ENCODE measurements at places on chromosomes 16 and 17.

GRCh38 chr16:84503751-84504395 lies 586 bp downstream of the MEAK7 start:
- DNase-seq, result no peak

GRCh38 chr17:14135906-14136590 lies 66.7 kb downstream of the COX10 start:
- DNase-seq, result no peak

- DNase-seq, result no peak
These were observed 27.0 kb upstream of the MPRIP start for GRCh38 chr17:17015230-17015629.

DNA sequence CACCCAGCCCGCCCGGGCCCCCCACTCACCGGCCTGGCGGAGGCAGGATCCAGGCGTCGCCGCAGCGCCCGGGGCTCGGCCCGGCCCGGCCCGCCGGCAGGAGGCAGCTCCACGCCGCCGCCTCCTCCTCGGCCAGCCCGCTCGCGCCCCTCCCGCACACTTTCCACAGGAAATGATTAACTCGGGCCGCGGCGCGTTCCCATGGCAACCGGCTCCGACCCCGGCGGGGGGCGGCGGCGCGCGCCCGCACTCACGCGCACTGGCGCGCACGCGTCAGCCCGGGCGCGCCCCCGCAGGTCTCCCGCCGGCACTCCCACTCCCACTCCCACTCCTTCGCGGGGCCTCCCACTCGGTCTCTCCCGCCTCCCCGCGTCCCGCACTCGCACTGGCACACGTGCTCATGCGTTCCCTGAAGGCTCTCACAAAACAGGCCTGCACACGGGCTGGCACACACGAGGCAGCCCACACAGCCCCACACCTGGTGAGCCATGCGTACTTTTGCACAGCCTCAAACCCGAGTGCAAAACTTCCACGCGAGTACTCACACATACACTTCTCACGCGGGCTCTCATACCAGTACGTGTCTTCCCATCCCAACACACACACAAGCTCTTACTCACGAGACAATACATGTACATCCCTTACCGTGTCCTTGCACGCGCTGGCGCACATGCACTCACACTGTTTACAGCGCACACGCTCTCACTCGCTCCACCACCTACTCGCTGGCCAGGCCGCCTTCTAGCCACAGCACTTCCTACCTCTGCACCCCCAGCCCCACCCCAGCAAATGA lies at the start of gene KIFC3:
Gene KIFC3 (minus strand): TSS at position 151 of the 793 bp plus-strand sequence. CDS start 4,248 bp downstream, outside the sequence.
- peak; percentile 60 for DNase-seq

GRCh38 chr17:4711661-4712181 lies 1.3 kb downstream of the ARRB2 start:
- no peak for DNase-seq

DNA sequence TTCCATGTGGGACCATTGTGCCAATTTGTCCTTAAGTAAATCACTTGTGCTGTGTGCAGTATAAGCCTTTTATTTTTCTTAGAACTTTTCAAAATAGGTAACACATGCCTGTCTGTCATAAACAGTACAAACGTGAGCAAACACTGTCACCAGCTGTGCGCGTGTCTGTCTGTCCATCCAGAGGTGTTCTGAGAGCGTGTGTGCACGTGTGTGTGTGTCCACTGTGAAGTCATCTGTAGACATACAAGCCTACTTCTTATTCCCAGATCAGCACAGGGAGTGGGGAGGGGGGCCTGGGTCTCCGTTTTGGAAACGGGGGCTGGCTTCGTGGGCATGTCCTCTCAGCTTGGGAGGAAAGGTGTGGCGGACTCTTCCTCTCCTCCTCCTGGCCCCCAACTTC lies 9.4 kb downstream of the TMEM235 start:
- no peak for DNase-seq

- DNase-seq, result no peak
These were observed 6.8 kb downstream of the MYO1D start for GRCh38 chr17:32870027-32870670.

DNA sequence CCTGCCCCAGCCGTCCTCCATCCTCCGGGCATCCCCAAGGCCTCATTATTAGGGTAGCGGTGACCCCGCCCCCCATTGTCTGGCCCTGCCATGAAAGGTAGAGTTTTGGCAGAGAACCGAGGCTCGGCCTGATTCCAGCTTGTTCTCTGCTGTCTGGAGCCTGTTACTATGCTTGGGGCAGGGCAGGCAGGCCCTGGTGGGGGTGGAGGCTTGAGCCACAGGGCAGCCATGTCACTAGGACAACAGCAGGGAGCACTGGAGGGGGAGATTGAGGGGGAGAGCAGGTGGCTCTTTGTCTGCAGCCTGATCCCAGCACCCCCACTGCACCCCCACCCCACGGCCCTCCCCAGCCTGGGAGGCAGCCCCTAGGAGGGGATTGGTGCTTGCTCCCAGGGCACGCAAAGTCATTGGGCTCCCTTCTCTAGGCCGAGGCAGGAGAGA lies 15.4 kb downstream of the RHBDL3 start:
- DNase-seq, result no peak

GRCh38 chr17:6172642-6173330 lies 102.6 kb downstream of the WSCD1 start:
- DNase-seq, result no peak

- DNase-seq, result no peak
These were observed 33.0 kb upstream of the TMC5 start for GRCh38 chr16:19384656-19385055.

DNA sequence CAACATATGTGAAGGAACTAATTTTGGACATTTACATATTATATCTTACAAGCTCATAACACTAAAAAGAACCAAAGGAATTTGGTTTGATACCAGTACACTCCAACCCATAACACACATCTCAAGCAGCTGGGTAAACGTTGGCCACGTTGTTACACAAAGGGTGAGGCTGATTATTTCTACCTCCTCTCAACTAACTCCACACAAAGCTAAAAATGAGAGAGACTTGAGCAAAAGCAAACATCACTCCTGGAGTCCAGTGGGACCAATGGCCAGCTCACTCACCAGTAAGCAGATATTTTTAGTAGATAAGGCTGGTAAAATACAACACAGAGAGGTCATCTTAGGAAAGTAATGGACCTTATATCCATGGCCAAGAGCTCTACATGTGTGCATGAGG lies 207.6 kb downstream of the MRTFB start:
- no peak for DNase-seq

DNA sequence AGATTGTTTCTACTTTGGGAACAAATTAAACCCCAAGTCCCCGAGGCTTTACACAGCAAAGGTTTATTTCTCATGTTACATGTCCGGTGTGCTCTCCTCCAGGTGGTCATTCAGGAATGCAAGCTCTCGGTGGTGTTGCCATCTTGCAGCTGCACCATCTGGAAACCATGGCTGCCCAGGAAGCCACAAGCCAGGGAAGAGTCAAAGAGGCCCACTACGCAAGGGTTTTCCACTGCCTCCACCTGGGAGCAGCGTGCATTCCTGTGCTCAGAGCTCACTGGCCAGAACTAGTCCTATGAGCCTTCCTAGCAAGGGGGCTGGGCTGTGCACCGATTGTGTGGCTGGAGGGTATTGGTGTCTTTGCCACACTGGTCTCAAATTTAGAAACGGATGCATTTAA lies 128.8 kb upstream of the FOXF1 start:
- DNase-seq, result no peak

- no peak for DNase-seq
These were observed 2.0 kb upstream of the KCNG4 start for GRCh38 chr16:84241778-84242177.

GRCh38 chr16:85567935-85568334 lies 45.2 kb upstream of the GSE1 start:
- no peak for DNase-seq

- no peak for DNase-seq
These were observed 47.4 kb downstream of the CEP95 start for GRCh38 chr17:64554028-64554637.

GRCh38 chr16:66961065-66961744 lies at the start of gene CES3:
CES3 (plus strand) TSS chr16:66961266; CDS start chr16:66961308, 42 bp downstream.
- DNase-seq, result peak; percentile 62

- no peak for DNase-seq
These were observed 233.4 kb upstream of the HSBP1 start for GRCh38 chr16:83574388-83574787.

DNA sequence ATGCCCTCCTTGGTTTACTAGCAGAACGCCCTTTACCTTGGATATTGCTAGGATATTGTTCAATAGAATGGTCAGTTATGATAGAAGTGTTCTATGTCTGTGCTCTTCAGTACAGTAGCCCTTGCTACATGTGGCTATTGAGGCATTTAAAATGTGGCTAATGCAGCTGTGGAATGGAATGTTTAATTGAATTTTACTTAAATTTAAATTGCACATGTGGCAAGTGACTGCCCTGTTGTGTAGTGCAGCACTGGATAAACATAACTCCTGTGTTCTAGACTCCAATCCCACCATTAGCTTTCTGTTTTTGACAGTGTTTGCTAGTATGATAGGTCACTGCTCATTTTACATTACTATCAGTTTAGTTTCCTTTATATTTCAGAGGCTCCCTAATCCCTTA lies 29.9 kb downstream of the RAD51C start:
- DNase-seq, result no peak

GRCh38 chr16:26993963-26994362 lies 72.8 kb upstream of the C16orf82 start:
- DNase-seq, result no peak

DNA sequence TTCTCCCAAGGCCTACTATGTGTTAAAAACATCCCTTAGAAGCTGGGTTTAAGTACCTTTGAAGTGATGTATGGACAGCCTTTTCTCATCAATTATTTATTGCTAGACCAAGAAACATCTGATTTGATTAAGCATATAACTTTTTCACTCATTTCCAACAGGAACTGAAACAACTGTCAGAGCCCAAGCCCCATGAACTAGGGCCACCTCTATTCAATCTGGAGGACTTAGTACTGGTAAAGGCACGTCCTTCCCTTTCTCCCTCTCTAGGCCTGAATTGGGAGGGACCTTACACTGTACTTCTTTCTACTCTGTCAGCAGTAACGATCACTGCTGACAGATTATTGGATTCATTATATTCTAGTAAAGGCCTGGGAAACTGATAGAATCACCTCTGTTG lies 612.0 kb upstream of the CDH8 start:
- DNase-seq, result no peak

DNA sequence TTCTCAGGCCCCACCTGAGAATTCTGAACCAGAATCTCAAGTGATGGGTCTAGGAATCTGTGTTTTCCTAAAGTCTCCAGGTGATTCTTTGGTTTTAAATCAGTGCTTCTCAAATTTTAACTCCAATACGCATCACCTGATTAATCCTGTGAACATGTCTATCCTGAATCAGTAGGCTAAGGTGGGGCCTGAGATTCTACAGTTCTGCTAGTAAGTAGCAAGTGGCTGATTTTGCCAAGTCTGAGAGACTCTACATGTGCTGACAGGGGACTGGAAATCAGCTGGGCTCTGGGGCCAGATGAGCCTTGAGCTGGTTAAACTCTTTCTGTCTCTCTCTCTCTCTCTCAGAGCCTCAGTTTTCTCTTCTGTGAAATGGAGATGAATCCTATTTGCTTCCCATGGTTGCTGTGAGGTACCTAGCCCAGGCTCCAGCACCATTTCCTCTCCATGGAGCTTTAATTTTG lies 9.0 kb downstream of the CCR7 start:
- no peak for DNase-seq

DNA sequence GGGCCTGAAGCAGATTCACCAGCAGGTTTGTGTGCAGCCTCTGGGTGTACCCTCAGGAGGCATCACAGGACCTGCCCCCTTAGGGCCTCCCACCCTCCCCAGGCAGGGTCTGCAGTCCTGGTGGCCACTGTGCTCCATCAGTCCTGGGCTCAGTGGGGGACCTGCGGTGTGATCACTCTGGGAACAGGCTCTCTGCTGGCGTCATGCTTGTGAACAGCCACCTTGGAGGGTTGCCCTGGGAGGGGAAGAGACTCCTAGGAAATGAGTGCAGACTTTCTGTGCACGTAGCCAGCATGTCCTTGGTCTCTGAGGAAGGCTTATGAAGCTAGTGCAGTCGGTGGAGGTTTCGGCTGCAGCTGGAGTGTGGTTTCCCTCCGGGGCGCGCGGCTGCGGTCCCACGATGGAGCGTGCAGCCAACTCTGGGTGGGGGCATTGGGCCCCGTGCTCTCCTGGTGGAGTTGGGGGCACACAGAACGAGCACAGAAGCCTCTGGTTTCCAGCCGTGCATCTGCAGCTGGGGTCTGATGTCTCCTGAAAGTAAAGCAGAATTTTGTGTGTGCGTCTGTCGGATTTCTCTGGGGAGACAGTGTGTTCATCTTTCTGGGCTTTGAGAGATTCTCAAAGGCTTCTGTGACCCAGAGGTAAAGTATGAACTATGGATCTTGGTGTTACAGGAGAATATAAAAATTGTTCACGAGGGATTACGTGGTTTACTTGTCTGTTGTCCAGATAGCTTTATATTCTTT lies 68.1 kb upstream of the ZNF750 start:
- DNase-seq, result no peak

- DNase-seq, result no peak
These were observed 120.7 kb upstream of the MAF start for GRCh38 chr16:79721270-79721669.

DNA sequence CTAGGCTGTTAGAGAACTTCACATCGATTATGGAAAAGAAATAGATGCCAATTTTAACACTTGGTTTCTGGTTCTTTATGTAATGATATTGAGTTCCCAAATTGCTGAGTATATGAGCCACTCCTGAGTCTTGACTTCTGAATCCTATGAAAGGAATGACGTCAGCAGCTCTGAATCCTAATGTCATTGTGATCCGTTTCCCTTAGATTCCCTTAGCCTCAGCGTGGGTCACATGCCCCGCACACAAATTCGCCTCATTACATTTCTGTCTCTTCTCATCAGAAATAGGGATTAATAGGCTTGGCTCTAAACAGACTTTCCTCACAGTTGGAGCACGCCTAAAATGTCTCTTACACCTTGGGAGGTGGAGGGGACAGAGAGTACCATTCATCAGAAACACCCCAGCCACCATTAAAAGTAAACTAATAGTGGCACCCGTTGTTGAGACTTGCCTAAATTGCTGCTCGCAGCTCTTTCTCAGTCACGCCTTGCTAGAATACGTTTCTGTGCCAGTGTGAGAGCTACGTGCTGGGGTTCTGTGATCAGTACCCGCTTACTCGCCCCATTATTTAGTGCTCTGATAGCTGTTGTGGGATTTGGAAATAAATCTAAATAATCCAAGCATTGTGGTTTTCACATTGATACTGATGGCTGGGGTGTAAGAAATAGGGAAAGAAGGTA lies 7.1 kb downstream of the MRM3 start:
- no peak for DNase-seq

GRCh38 chr16:4136229-4136813 lies 20.1 kb upstream of the ADCY9 start:
- no peak for DNase-seq

DNA sequence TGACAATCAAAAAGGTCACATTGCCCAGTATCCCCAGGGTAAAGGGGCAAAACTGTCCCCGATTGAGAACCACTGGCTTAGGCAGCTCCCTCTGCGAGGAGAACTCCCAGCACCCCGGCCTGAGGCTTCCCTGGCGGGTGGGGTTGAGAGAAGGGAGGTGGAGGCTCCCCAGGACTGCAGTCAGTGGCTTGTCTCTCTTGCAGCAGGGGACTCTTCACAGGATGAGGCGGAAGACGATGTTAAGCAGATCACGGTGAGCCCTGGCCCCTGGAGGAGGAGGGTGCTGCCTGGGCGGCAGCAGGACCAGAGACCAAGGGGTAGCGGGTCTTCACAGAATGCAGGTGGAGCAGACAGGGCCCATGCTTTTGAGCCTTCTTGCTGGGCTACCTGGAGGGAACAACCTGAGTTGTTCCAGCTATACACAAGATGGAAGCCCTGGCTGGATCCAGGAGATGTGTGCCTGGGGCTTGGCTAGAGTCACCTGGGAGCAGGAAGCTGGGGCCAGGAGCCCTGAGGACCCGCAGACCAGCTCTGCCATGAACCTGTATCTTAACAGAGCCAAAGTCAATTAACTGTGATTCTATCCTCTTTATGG lies 16.8 kb downstream of the POLR3E start:
- DNase-seq, result no peak

All from HuH-7.5 (cell line).